AG20443 (cell line): ENCODE measurements at places on chromosomes 7 and 10.

GRCh38 chr7:28738412-28738811 is 219.7 kb downstream of the TRIL start:
- no peak for DNase-seq

DNA sequence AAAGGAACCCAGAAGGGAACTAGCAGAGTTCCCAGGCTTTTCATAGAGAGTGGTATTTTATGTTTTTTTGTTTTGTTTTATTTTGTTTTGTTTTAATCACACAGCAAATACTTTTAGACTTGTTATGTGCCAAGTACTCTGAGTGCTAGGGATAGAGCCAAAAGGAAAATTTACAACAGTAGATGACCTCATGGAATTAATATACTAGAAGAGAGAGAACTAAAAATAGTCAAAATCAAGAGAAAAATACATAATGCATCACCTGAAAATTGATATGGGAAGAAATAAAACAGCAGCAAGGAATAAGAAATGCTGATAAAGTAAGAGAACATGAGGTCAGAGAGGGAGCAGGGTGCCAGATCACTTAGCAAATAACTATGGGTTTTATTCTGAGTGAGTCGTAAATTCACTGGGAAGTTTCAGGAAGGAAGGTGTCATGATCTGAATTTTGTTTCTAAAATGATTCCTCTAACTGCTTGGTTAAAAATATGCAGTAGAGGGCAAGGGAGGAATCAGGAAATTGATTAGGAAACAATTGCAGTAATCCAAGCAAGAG is 351.0 kb downstream of the ANKRD7 start:
- no peak for DNase-seq

GRCh38 chr10:2990764-2991163 is 76.6 kb upstream of the PFKP start:
- no peak for DNase-seq

DNA sequence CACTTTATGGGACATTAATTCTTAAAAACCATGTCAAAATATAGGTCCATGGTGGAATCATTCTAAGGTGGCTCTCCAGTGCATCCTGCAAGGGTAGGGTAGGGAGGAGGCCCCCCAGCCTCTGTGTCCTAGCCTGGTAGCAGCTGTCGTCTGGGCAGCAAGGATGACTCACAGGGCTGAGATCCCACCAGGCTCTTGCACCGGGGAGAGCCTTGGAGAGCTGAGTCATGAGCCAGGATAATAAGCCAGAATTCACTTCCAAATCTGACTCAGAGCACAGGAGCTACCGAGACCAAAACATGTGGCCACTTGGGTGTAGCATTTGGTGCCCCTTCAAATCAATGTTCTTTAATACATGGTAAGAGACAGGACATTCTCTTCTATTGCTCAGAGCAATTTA is 298.5 kb downstream of the NEBL start:
- DNase-seq = peak; percentile 66

GRCh38 chr7:51647931-51648351 is 331.3 kb upstream of the COBL start:
- no peak for DNase-seq

DNA sequence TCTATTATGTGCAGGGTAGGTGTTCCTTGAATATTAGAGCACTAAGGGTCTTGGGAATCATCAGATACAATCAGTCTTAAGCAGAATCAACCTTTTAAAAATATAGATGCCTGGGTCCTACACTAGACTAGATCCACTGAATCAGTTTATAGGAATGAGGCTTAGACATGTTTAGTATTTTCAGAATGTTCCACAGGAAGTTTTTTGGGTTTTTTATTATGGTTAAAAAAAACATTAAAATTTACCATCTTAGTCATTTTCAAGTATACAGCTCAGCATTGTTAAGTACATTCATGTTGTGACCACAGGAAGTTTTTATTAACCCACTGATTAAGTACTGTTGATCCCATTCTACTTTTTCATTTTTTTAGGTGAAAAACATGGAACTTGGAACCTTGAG is 135.7 kb downstream of the LCOR start:
- no peak for DNase-seq

- DNase-seq = peak; percentile 90
Observed at GRCh38 chr7:131105799-131106680, 221.6 kb upstream of the MKLN1 start.

- no peak for DNase-seq
Observed at GRCh38 chr10:7583626-7584025, 83.1 kb downstream of the ITIH5 start.

DNA sequence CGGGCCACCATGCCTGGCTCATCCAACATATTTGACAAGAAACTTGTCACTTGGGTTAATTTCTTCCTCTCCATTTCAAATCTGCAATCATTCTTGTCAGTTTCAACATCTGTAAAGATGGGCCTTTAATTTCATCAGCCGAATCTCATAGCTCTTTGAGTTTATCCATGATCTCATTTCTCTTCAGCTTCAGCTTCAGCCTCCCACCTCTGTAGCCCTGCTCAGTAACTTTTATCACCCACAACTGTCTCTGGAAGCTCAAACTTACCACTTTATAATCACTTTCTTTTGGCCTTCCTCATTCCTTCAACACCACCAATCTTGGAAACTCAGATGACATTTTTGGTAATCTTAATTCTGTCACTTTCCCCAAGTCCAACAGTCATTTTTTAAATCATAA is 83.2 kb downstream of the CPED1 start:
- no peak for DNase-seq

GRCh38 chr10:95312986-95313495 is 22.2 kb upstream of the PDLIM1 start:
- DNase-seq = no peak

DNA sequence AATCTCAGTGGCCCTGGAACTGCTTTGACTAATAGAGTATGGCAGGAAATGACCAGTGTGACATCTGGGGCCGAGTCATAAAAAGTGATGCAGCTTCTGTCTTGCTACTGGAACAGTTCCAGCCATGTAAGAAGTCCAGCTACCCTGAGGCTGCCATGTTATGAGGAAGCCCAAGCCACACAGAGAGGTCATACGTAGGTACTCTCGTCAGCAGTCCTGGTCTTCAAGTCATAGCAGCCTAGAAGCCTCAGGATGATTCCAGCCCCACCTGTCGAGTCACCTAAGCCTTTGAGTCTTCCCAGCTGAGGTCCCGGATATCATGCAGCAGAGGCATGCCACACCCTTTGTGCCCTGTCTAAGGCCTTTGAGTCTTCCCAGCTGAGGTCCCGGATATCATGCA is 92.1 kb downstream of the PPP1R3C start:
- DNase-seq = peak; percentile 38

DNA sequence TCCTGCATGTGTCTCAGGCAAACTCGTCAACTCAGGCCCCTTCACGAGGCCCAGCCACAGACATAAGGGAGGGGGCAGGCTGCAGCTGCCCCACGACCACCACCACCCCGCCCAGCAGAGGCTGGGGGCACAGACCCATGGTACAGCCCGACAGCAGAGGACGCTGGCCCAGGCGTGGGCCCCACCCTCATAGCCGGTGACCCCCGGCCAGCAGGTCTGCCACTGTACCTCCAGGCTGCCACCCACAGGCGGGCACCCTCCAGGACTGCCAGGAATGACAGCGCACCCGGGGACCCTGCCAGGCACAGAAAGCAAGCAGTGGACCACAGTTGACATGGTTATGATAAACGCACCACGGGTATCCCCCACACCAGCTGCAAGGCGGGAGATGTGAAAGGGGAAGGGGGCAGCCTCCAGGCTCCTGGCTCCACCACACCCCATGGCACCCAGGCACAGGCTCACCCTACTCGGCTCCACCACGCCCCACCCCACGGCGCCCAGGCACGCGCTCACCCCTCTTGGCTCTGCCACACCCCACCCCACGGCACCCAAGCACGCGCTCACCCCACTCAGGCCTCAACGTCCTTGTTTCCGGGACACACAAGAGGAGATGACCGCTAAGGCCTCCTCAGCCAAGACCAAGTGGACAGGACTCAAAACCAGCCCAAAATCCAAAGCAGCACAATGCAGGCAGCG is 135.9 kb downstream of the MAD1L1 start:
- no peak for DNase-seq

DNA sequence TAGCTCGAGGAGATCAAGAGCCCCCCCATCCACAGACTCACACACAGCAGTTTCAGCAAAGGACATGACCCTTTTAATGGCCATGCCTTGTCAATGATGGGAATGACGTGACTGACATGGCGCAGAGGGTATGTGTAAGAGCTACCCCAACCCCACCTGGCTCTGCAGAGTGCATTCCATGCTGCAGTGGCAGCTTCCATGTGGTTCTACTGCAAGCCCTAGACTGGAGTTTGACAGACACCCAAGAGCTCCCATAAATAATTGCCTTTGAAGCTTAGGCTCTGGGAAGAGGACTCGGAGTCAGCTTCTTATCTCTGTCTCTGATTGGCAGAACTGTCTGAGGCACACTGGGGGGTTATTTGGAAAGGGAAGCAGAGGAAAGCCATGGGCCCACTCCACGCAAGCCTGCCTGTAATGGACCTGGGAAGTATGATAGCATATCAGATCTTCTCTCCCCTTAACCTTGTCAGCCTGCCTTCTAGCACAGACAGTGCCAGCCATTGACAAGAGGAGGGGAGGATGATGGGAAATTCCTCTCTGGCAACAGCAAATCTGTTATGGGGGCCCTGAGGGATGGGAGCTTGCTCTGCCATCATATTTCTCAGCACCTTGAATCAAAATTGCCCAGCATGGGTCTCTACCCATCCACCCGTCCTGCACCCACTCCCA is 478.5 kb upstream of the PODXL start:
- no peak for DNase-seq

GRCh38 chr10:34134602-34135001 is 680.5 kb downstream of the PARD3 start:
- DNase-seq = no peak

- DNase-seq = peak; percentile 43
Observed at GRCh38 chr10:77160679-77161078, 476.9 kb downstream of the KCNMA1 start.

- no peak for DNase-seq
Observed at GRCh38 chr10:74086317-74086716, 64.3 kb downstream of the AP3M1 start.

DNA sequence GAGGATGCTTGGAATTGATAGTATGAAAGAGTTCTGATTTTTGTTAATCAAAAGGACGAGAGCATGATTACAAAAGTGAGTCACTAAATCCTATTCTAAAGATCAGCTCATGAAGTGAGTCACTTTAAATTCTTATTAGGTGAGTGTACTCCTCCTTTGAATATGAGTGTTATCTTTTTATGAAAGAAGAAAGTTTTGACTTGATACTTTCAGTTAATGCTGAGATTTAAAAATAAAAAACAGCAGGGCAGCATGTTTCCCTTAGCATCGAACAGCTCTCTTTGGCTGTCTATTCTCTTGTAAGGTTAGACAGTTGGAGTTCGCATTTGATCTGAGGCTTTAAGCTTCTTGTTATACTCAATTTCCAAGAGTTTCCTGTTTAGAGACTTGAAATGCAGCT is 222.0 kb downstream of the TWIST1 start:
- DNase-seq = peak; percentile 18

DNA sequence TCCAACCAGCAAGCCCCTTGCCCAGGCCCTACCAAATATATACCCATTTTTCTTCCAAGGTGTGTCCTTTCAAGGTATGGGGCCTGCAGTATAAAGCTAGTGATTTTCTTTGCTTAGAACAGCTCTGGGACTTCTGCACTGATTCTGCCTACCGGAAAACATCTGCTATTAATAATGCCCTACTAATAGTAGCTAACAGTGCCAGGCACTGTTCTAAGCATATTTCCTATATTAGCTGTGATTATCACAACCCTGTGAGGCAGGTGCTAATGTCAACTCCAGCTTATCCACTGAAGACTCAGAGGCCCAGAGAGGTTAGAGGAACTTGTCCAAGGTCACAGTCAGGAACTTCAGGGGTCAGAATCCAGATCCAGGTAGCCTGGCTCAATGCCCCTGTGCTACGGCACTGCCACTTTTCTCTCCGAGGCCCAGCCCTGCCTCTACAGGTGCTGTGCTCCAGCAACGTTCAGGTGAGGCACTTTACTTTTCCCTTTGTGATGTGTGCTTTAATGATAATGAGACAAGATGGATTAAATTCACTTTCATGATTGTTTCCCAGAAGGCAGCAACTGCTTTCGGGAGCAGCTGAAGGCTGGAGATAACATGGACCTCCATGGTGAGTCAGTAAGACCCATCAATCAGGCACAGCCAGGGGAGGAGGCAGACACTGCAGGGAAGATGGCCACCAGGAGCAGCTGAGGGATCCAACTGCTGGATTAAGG is 26.7 kb downstream of the TAS2R41 start:
- DNase-seq = no peak

DNA sequence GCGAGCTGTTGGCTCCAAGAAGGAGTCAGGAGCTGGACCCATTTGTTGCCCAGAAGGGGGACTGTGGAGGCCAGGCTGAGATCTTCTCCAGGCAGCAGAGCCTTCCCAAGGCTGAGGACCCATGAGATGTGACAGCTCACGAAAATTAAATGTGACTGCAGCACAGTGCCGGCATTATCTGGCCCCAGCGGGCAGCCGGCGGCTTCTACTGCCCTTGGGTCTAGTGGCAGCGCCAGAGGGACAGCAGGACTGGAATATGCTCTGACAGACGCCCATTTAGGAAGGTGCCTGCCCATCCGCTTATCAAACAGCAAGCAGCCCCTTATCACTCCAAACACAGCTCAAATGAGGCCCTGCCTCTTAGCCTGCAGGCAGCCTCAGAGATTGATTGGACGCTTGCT is 122.9 kb upstream of the LYZL2 start:
- DNase-seq = no peak

- no peak for DNase-seq
Observed at GRCh38 chr10:23174074-23174976, 17.8 kb upstream of the PTF1A start.

DNA sequence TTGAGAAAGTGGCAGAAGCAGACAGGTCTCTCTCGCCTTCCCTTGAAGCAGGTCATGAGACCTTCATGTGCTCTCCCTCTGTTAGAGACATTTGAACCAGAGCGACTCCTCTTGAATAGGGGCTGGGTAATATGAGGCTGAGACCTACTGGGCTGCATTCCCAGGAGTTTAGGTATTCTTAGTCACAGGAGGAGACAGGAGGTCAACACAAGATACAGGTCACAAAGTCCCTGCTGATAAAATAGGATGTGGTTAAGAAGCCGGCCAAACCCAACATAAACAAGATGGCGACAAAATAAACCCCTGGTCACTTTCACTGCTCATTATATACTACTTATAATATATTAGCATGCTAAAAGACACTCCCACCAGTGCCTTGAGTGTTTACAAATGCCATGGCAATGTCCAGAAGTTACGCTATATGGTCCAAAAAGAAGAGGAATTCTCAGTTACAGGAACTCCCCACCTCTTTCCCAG is 43.5 kb upstream of the MSRB2 start:
- DNase-seq = no peak
